ENCODE measurements at places on chromosomes 3 and 15. TPM values are rescaled to one million over a fixed set of nuclear protein-coding genes. Genes with fewer than 3 reads are reported as not detected.

The CAMK2N2 gene
- 3.4 TPM for total RNA-seq

The ADGRG7 gene
- total RNA-seq: not detected

The SAXO2 gene
- total RNA-seq: 11.9 TPM

The SCAMP5 gene
- 70.7 TPM for total RNA-seq

The PARP16 gene
- 16.6 TPM for total RNA-seq

The SEC22A gene
- total RNA-seq: 44.1 TPM

The P4HTM gene
- 78.3 TPM for total RNA-seq

The FEZF2 gene
- 19.1 TPM for total RNA-seq

The FSIP1 gene
- total RNA-seq: 13.8 TPM

The GPR87 gene
- total RNA-seq: not detected

The PAK6 gene
- 16.0 TPM for total RNA-seq

The PRR20G gene
- total RNA-seq: not detected

The GALNT15 gene
- 5.0 TPM for total RNA-seq

The ACKR4 gene
- not detected for total RNA-seq

The WNT7A gene
- total RNA-seq: 10.6 TPM

The TBCCD1 gene
- total RNA-seq: 41.3 TPM

The MEIS2 gene
- total RNA-seq: 283 TPM

The RHCG gene
- total RNA-seq: 2.8 TPM

The UROC1 gene
- total RNA-seq: not detected

The CPLX3 gene
- 1.6 TPM for total RNA-seq

The INSYN1 gene
- total RNA-seq: 28.5 TPM

The IGF2BP2 gene
- 62.6 TPM for total RNA-seq

The SCAMP2 gene
- total RNA-seq: 13.1 TPM

The FGF7 gene
- total RNA-seq: 0.94 TPM

The PYGO1 gene
- 57.0 TPM for total RNA-seq

The CCNB2 gene
- 9.7 TPM for total RNA-seq

The PLA2G4E gene
- not detected for total RNA-seq

The CELSR3 gene
- 67.9 TPM for total RNA-seq

The LARP6 gene
- total RNA-seq: 17.5 TPM

The SPSB4 gene
- 19.1 TPM for total RNA-seq

The SI gene
- total RNA-seq: not detected

The NOX5 gene
- total RNA-seq: 0.63 TPM

The EFCC1 gene
- total RNA-seq: 0.94 TPM

The ACAD11 gene
- 40.7 TPM for total RNA-seq

The GOLGA8R gene
- total RNA-seq: 1.6 TPM

The MKRN3 gene
- total RNA-seq: 53.5 TPM

The LRRK1 gene
- total RNA-seq: 1.6 TPM

The TRH gene
- total RNA-seq: 1.6 TPM

The PPP1R14D gene
- total RNA-seq: not detected

The MESP1 gene
- total RNA-seq: 2.2 TPM

The SRGAP3 gene
- total RNA-seq: 209 TPM

The MOBP gene
- 0.63 TPM for total RNA-seq

The CNTN4 gene
- 102 TPM for total RNA-seq

The GABRR3 gene
- not detected for total RNA-seq

Data from parietal lobe (tissue), 2 donors.